ENCODE measurements at places on chromosomes 16 and 17.
A peak's percentile ranks its signal among the peaks of the same experiment; 100 is the strongest.

DNA sequence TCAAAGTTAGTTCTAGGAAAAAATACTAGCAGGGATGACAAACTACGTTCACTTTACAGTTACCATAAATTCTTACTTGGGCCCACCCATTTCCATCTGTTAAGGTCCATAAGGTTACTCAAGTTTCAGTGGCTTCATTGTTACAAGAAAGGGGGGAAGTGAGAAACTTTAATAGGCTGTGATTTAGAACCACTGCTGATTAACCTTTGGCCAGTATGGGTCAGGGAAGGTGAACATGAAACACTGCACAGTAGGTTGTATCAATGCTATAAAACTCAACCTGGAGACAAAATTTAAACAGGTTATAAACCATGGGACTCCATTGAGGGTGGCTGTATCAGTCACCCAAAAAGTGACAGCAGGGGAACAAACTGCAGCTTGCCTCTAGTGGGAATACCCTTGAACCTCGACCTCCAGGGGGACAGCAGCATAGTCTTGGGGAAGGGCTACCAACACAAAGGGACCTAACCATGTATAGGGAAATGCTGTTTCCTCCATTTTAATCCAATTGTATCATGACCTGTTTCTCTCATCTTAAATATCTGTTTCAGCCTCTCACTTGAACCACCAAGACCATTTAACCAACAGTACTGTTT lies 10.4 kb downstream of the PTRH2 start:
- DNase-seq, result no peak

DNA sequence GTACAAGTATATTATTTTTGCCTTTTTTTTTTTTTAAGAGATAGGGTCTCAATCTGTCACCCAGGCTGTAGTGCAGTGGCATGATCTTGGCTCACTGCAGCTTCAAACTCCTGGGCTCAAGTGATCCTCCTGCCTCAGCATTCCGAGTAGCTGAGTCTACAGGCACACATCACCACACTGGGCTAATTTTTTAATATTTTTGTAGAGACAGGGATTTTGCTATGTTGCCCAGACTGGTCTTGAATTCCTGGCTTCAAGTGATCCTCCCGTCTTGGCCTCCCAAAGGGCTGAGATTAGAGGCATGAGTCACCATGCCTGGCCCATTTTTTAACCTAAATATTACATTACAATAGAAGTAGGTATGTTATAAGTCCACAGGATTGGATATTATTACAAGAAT lies 3.2 kb downstream of the TERB1 start:
- no peak for DNase-seq

- DNase-seq, result no peak
Observed at GRCh38 chr16:23334950-23335349, 32.8 kb downstream of the SCNN1B start.

GRCh38 chr16:67539271-67539670 lies 10.6 kb downstream of the RIPOR1 start:
- DNase-seq, result no peak

- DNase-seq, result no peak
Observed at GRCh38 chr17:11539637-11540036, 58.6 kb upstream of the DNAH9 start.

GRCh38 chr16:65125322-65125721 lies 3.5 kb upstream of the CDH11 start:
- DNase-seq, result no peak

DNA sequence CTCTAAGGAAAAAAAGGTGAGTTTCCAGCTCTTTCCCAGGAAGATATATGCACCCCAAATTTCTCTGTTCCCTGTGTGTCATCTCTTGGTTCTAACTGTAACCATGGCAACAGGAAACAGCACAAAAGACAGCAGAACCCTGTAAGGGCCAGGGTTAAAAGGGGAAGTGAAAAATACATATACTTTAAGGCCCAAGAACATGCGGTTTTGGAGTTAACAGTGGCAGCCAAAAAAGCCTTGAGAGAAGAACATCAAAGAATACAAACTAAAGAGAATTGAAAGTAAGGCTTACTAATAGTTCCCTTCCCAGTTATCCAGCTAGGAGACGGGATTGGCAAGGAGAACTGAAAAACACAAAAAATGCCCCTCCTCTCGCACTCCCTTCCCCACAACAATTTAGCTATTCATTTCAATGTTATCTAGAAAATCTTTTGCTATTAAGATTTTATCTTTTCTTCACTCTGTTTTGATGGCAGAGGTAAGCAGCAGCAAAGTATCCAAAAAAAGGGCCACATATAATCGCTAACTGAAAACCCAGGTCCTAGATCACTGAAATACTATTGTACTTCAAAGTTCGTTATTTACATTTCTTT lies 1.5 kb downstream of the SPOP start:
- no peak for DNase-seq

DNA sequence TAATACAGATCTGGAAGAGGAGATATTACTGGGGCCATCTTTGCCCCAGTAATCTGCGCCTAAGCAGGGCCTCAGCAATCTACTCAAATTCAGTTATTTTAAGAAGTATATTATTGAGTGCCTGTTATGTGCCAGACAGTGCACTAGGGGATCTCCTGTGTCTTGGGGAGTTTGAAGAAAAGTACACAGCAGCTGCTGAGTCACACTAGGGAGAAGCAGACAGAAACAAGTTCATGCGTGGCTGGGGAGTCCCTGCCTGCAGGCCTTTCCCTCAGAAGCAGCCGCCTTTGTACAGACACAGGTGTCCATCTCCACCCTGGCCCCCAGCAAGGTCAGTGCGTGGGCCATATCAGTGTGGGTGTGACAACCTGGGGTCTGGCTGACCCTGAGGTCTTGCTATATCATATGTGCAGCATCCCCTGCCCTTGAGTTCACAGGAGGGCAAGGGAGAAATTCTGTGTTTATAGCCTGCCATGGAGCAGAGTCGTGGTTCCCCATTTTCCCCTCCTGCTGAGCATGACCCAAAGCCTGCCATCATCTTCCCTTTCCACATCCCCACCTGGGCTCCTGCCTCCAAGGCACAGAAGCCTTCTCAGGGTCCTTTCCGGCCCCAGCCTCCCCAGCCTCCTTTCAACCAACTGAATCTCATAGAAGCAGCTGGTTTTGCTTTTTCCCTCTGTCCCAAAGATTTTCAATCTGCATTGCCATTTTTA lies 229.9 kb upstream of the SDK2 start:
- no peak for DNase-seq

GRCh38 chr17:57502811-57503241 lies 242.3 kb downstream of the CCDC182 start:
- DNase-seq, result no peak

- no peak for DNase-seq
Observed at GRCh38 chr16:17561056-17561455, 90.3 kb upstream of the XYLT1 start.

DNA sequence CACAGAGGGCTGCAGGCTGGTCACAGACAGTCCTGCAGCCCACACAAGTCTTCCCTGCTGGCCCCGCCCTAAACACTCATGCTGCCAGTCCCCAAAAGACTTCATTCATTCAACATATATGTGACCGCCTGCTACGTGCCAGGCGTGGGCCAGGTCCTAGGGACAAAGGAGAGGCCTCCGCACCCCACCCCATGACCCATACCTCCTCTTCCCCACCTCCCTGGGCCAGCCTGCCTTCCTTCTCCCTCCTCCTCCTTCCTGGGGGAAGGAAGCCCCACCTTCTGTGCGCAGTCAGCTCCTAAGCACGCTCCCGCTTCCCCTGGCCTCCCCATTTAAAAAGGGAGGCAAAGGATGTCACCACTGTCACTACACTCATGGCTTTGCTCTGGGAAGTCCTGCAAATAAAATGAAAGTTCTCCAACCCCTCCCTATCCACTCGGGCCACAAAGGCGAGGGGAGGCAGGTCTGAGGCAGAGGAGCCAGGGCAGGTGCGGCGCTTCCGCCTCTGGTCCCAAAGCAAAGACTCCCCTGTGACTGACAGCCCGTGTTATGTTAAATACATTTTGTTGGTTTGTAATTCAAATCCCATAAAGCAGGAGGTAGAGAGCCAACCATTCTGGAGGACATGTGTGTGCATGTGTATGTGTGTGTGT lies 9.0 kb downstream of the DNAAF8 start:
- DNase-seq, result no peak

GRCh38 chr16:89269805-89270665 lies 52.5 kb downstream of the ZNF778 start:
- DNase-seq, result no peak

GRCh38 chr17:42062681-42063080 lies 12.3 kb upstream of the C17orf113 start:
- DNase-seq, result no peak

DNA sequence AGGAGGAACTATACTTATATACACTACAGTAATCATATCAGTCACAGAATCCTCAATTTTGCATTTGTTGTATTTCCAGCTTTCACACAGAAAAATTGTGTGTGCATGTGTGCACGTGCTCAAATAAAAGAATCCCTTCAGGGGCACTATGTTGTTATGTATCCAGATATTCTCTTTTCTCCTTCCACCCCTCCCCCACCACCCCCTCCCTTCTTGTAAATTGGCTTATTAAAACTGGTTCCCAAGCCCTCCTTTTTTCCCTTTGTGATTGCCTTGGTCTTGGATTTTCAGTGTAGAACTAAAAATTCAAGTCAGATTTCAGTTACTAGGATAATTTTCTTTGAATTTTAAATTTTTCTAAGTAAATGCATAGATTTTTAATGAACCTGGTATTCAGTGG lies 86.3 kb downstream of the WNT3 start:
- DNase-seq, result no peak

- no peak for DNase-seq
Observed at GRCh38 chr16:57527610-57528360, 8.6 kb downstream of the CCDC102A start.

GRCh38 chr16:177394-177822 lies 928 bp downstream of the HBA1 start:
- DNase-seq, result no peak

DNA sequence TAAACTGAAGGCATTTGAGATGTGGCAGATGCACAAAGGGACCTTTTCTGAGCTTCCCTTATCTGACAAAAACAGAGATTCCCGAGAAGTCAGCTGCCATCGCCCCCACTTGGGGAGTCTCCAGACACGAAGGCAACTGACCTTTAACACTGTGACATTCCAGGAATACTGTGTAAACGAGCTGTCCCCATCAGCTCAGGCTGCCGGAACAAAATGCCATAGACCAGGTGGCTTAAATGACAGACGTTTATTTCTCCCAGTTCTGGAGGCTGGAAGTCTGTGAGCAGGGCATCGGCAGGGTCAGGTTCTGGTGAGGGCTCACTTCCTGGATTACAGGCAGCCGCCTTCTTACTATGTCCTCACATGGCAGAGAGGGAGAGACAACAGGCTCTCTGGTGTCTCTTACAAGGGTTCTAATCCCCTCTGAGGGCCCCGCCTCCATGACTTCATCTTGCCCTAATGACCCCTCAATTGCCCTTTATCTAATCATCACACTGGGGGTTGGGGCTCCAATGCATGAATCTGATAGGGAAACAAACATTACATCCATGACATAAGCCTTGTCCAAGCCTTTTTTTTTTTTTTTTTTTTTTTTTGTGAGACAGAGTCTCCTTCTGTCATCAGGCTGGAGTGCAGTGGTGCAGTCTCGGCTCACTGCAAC lies 178.5 kb upstream of the RPL38 start:
- no peak for DNase-seq

GRCh38 chr17:66461343-66461995 lies 159.1 kb downstream of the PRKCA start:
- no peak for DNase-seq

- no peak for DNase-seq
Observed at GRCh38 chr16:54801057-54801844, 129.4 kb upstream of the IRX5 start.

- DNase-seq, result no peak
Observed at GRCh38 chr17:29250666-29251065, 4.0 kb downstream of the CRYBA1 start.

- no peak for DNase-seq
Observed at GRCh38 chr16:57601801-57602478, 26.5 kb upstream of the ADGRG1 start.

- no peak for DNase-seq
Observed at GRCh38 chr16:8851761-8852403, 16.9 kb downstream of the CARHSP1 start.

DNA sequence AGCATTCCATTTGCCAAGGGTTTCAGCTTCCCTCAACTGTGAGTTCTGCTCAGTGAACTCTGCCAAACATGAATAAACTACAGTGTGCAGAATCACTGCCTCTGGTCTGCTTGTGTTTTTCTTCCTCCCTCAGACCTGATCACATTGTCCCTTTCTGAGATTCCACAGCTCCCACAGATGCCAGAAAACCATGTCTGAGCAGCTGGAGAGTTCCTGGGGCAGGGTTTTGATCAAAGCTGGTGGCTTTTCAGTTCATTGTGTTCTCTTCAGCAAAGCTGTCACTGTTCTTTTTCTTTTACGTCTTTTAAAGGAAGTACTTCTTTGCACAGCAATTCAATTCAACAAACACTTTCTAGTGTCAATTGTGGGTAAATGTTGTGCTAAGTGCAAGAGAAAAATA lies 555.8 kb downstream of the RBFOX1 start:
- DNase-seq, result no peak

GRCh38 chr17:323181-323580 lies 29.4 kb downstream of the RPH3AL start:
- no peak for DNase-seq

- DNase-seq, result no peak
Observed at GRCh38 chr17:49727380-49727779, 19.6 kb upstream of the SLC35B1 start.

DNA sequence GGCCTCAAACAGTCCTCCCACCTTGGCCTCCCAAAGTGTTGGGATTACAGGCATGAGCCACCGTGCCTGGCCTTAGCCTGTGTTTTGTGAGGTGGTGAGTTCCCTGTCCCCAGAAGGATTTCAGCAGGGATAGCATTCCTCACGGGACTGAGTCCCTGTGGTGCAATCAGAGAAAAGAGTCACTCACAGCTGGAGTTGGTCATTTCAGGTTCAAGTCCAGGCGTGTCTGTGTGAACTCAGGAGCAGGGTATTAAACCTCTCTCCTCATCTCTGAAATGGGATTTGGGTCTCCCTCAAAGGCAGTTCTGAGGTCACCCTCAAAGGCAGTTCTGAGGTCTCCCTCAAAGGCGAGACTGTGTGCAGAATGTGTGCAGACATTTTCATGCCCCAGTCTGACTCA lies 28.6 kb downstream of the NPTX1 start:
- no peak for DNase-seq

- DNase-seq, result no peak
Observed at GRCh38 chr16:61820398-61820797, 215.8 kb downstream of the CDH8 start.

- DNase-seq, result no peak
Observed at GRCh38 chr17:74417178-74418045, 14.5 kb upstream of the GPRC5C start.

DNA sequence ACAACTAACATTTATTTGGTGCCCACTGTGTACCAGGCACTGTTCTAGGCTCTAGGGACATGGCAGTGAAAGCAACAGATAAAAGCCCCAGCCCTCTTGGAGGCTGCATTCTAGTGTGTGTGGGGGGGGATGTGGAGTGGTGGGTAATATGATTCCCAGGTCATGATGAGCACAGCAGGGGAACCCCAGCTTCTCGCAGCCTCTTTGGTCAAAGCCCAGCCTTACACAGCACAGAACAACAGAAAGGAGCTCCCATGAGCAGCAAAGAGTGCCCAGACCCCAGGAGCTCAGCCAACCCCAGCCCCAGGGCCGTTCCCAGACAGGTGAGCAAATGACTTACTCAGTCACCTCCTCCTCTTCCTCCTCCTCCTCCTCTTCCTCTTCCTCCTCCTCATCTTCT lies 21.9 kb downstream of the CNGB1 start:
- DNase-seq, result peak; percentile 17

- no peak for DNase-seq
Observed at GRCh38 chr16:54136276-54136625, 150.3 kb downstream of the IRX3 start.

Data from iPS DF 19.7 (cell line).